Right atrium auricular region (tissue), 2 donors: ENCODE measurements at places on chromosomes 7 and 10.

- no peak for DNase-seq
Observed at GRCh38 chr7:101206665-101207042, 5.8 kb upstream of the MOGAT3 start.

DNA sequence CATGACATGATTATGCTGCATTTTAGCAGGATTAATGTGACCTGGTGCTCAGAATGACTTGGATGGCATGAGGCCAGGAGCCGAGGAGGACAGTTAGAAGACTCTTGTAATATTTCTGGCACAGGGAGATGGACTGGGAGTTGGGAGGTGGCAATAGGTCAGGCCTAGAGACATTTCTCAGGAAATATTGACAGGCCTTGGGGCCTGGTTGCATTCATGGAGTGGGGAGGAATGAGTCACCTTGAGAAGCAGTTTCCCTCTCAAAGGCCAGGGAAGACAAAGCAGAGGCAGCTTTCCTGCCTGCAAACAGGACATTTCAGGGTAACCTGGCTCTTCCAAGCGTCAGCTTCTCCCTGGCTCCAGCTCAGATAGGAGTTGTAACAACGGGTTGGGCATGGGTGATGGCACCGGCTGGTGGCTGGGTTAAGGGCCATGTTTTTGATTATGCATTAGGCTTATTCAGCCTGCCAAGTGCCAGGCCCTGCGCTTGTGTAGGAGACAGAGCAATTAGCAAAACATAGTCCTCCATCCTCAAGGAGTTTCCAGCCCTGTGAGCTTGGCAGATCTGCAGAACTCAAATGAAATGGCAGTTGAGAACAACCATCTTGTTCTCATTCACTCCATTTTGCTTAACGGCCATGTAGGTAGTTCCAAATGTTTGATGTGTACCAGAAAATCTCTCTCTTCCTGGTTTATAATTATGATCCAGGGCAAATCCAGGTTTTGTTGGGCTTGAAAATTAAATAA, 38.2 kb downstream of the HK1 start:
- DNase-seq = no peak

GRCh38 chr10:33365871-33366411, 31.5 kb upstream of the NRP1 start:
- DNase-seq = no peak

DNA sequence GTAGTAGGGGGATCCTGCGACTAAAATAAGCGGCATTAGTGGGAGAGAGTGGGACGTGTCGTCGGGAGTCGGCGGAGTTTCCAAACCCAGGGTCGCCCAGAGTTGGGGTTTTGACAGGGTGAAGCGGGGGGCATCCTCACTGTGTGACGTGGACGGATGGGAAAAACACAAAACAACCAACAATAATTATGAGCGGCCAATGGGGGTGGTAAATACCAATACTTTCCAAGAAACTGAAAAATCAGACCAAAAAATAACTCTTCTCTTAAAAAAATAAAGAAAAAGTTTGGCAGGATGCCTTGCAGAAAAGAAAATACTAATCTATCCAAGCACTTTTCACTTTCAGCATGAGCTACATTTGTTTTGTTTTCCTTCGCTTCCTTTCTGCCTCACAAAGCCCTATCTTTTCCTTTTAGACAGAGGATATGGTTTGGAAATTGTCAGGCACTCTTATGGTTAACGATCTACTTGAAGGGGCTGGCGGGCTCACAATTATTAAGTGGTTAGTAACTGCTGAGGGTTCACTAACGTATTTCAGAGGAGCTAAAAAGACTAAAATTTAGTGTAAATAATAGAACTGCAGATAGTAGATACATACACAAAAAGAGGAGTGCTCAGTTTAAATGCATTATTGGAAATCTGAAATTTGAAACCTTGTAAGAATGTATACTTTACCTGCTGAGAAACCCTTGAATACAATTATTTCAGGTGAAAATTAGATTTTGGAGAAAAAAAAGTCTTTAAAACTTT, 802 bp upstream of the CDK6 start:
- no peak for DNase-seq

GRCh38 chr7:27478084-27478483, 184.6 kb downstream of the HIBADH start:
- no peak for DNase-seq

- DNase-seq = no peak
Observed at GRCh38 chr10:10800961-10801360, 216.7 kb upstream of the CELF2 start.

DNA sequence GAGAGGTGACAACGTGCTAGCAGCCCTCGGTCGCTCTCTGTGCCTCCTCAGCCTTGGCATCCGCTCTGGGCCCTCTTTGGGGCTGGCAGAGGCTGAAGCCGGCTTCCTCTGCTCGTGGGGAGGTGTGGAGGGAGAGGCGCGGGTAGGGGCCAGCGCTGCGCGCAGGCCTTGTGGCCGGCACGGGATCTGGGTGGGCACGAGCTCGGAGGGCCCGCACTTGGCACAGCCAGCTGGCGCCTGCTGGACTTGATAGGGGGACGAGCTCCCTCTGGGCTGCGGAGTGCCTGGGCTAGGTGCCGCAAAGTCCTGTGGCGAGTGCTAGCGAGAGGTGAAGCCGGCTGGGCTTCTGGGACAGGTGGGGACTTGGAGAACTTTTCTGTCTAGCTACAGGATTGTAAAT, 170.7 kb downstream of the EXOC4 start:
- DNase-seq = no peak
